Esophagus (tissue), 2 donors: ENCODE measurements at places on chromosomes 4 and X. TPM values are rescaled to one million over a fixed set of nuclear protein-coding genes. Genes with fewer than 3 reads are reported as not detected.

Gene SMARCA1
- polyA plus RNA-seq, result 2.6 TPM

Gene ALAS2
- not detected for polyA plus RNA-seq

Gene INTS6L
- 12.6 TPM for polyA plus RNA-seq

Gene CA5B
- polyA plus RNA-seq, result 1.6 TPM

Gene UGT2B10
- polyA plus RNA-seq, result not detected

Gene DRP2
- 0.06 TPM for polyA plus RNA-seq

Gene SNCA
- 7.4 TPM for polyA plus RNA-seq

Gene GPM6B
- 1.1 TPM for polyA plus RNA-seq

Gene ARMCX6
- 27.3 TPM for polyA plus RNA-seq

Gene MID2
- 7.9 TPM for polyA plus RNA-seq

Gene TLR7
- 0.04 TPM for polyA plus RNA-seq

Gene NXF2
- not detected for polyA plus RNA-seq
